ENCODE measurements at places on chromosomes 5 and 9.

DNA sequence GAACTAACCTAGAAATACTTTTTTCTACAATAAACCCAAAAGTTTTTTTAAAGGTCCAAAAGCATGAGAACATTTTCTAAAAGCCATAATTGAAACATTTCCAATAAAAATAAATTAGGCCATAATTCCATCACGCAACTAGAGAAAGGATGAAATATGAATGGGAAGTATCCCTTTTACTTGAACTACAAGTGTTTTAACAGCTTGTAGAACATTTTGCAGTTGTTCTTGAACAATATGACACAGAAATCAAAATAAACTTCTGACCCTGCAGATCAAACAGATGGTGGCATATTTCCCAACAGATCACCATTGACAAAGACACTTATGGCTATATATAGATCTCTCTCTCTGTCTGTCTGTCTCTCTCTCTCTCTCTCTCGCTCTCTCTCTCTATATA lies 624.4 kb downstream of the PSAT1 start:
- DNase-seq: no peak

DNA sequence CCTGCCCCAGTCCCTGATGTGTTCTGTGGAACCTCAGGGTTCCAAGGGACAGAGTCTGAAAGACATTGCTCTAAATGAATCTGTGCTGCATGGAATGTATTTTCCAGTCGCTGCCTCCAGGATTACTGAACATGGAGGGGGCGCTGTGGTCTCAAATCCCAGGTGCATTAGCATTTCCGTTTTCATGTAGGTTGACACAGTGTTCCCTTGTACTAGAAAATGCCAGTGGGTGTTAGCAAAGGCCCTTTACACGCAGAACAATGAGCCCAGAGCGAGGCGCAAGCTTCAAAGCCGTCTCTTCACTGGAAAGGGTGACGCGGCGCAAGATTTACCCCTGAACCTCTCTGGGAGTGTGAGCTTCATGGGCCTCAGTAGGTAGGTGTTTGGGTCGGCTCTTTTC lies 308.3 kb downstream of the SLIT3 start:
- DNase-seq: no peak

DNA sequence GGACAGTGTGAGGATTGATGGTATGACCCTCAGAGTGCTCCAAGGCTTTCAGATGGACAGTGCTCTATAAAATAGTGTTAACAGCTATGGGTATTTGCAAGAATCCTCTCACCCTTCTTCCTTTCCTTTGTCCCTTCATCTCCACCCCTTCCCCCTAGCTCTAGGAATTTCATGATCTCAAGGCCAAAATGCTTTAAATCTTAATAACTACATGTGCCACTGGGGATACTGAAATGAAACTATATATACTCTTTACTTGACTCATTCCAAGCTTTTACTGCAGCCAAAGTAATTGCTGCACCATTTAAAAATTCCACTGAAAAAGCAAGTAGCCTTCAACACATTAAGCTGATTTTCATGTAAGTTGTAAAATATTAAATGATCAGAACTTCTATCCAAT lies 361.6 kb upstream of the SLC30A5 start:
- no peak for DNase-seq

GRCh38 chr9:79213417-79214125 lies 358.2 kb upstream of the TLE4 start:
- no peak for DNase-seq

GRCh38 chr5:31133488-31133887 lies 60.0 kb upstream of the CDH6 start:
- DNase-seq: no peak

GRCh38 chr5:170345971-170346370 lies 43.2 kb downstream of the KCNMB1 start:
- no peak for DNase-seq

GRCh38 chr5:6719896-6720560 lies 6.8 kb downstream of the TENT4A start:
- peak; percentile 21 for DNase-seq

All from liver (tissue), 10 donors.